Activated CD8-positive, alpha-beta memory T cell treated with anti-CD3 and anti-CD28 coated beads, Interleukin-2, amount 50 U/mL, for 4 hours (primary cell): ENCODE measurements at places on chromosomes 11 and 22.

DNA sequence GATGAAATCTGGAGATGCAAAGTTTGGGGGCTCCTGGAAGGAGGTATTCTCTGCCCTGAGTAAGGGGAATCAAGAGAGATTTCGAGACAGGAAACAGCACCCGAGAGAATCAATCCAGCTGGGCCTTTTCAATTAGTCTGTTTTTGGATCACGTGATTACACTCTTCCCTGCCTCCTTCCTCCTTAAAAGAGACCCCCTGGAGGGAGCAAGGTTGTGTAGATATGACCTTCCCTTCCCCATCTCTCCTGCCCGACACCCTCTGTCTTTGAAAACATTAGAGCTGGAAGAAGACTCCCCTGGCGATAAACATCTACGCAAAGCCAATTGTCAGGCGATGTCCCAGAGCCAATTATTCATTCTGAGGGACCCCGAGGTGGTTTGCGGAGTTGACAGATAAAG lies 407.9 kb downstream of the MIAT start:
- DNase-seq = no peak

DNA sequence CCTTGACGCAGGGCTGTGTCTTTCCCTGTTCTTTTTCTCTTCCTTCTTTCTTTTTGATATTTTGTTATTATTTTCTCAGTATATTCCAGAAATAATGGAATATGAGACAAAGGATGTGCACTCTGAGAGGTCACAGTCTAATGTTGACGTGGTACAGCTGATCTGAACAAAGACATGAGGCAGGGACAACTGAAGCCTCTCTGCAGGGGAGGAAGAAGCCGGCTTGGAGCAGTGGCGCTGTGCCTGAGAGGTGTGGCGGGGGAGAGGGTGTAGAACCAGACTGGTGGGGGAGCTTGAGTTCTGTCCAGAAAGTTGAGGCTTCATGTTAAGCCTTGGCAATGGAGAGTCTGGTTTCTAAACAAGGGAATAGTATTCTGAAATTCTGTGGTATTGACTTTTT lies 34.7 kb downstream of the ADAMTS15 start:
- no peak for DNase-seq

DNA sequence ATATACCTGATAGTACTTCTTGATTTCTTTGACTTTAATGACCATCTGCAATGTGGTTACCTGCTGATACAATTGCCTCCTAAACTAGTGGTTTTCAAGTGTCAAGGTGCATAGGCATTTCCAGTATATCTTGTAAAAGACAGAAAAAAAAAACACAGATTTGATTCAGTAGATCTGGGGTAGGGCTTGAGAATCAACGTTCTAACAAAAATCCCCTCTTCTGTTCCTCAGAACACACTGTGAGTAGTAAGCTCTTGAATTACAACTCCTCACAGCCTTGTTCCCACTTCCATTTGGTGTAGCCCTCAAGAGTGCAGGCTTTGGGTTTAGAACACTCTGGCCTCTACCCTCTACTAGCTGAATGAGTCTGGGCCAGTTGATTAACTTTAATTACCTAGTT lies 78.0 kb upstream of the CTSC start:
- no peak for DNase-seq

DNA sequence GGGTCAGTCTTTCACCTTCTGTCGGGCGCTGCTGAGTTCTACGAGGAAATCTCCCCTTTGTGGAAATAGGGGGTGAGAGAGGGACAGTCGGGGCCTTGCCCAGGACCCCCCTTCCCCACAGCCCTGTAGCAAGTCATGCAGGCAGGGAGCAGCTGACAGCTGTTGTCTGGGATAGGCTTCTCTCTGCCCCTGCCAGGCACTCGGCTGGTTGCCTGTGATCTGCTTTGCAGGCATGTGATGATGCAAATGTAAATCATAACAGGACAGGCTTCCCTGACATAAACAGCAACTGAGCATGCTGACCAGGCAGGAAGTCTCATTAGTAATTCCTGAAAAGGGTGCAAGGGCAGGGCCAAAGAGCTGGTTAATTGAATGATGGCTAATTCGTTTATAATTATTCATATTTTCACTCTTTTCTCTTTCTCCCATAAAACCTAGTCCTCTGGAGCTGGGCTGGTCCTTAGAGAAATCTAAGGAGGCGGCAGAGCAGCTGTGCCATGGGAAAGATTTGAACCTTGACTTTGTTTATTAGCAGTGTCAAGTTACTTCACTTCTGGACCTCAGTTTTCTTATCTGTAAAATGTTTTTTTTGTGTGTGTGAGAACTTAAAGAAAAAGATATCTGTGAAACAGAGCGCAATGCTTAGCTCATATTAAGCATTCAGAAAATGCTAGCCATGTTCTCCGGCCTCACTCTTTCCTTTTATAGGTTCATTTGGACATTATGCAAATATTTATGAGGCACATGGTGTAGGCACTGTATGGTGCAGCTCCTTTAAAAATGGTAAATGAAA lies 129.7 kb downstream of the LDLRAD3 start:
- DNase-seq = no peak

DNA sequence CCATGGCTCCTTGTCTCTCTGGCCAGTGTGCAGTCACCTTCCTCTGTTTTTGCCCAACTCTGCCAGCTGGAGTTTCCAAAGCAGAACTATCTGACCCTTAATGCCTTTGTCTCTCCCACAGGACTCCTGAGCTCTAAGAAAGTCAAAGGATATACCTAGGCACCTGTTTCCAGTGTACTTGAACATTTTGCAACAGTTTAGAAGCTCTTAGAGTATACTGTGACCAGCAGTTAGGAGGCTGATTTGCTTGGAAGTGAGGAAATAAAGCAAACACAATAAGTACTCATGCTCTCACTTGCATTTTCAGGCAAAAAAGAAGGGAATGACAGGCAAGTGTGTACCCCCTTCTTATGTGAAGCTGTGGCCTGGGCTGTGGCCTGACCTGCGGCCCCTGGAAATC lies 204.3 kb upstream of the PLET1 start:
- no peak for DNase-seq

DNA sequence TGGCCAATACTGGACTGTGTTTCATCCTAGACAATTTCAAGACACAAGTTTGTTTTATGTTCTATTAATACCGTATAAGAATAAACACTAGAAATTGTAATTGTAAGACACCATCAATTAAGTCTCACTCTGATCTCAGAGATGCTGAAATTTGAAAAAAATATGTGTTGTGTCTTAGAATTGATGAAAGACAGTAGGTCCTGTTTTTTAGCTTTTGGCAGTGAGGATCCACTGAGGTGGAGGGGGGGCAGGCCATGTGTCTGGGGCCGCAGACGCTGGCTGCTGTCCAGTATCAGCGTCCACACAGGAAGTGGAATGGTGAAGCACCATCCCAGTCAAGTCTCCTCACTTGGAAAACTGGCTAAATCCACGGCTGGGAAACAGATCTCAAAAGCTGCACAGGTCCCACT lies 22.5 kb upstream of the ALG8 start:
- no peak for DNase-seq
